Lung (tissue), 17 donors: ENCODE measurements at places on chromosomes 7 and 10.

- no peak for DNase-seq
These were observed 289.6 kb upstream of the ADARB2 start for GRCh38 chr10:2026936-2027335.

- no peak for DNase-seq
These were observed 10.8 kb upstream of the LRRC4 start for GRCh38 chr7:128042012-128042411.

- DNase-seq: peak; percentile 63
These were observed 8.7 kb upstream of the HOXA2 start for GRCh38 chr7:27111042-27111750.

GRCh38 chr7:27678617-27679260 is 16.1 kb upstream of the HIBADH start:
- peak; percentile 22 for DNase-seq

- no peak for DNase-seq
These were observed 187.6 kb upstream of the ITGB1 start for GRCh38 chr10:33145451-33146188.

DNA sequence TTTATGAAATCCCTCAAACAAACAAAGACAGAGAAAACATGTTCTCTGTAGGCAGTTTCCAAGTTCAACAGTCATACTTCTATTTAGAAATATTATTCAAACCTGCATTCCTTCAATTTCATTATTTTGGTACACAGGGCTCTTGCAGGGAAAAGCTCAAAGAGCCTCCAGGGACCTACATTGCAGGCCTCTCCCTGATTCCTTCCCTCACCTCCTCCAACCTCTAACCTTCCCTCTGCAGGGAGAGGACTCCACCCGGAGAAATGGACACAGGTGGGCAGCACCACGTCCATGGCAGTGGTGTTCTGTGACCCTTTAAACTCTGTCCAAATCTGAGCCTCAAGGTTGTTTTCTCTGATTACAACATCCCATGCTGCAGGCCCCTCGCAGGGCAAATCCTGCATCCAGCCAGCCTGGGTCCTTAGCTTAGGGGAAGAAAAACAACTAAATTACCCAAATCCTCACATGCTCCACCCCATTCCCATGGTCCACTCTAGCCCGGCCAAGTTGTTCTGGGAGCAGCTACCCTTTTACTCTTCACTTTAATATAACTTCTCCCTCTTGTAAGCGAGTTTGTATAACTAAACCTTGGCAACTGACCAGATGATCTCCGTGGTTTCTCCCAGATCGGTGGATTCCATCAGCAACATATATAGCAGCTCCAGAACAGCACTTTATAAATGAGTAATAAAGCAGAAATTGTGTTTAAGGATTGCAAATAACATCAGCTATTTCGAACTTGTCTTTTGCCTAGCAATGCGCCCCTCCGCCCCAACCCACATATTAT is 129.8 kb downstream of the CUBN start:
- DNase-seq: no peak

- peak; percentile 33 for DNase-seq
These were observed 117.2 kb downstream of the UBE2H start for GRCh38 chr7:129835569-129835968.

DNA sequence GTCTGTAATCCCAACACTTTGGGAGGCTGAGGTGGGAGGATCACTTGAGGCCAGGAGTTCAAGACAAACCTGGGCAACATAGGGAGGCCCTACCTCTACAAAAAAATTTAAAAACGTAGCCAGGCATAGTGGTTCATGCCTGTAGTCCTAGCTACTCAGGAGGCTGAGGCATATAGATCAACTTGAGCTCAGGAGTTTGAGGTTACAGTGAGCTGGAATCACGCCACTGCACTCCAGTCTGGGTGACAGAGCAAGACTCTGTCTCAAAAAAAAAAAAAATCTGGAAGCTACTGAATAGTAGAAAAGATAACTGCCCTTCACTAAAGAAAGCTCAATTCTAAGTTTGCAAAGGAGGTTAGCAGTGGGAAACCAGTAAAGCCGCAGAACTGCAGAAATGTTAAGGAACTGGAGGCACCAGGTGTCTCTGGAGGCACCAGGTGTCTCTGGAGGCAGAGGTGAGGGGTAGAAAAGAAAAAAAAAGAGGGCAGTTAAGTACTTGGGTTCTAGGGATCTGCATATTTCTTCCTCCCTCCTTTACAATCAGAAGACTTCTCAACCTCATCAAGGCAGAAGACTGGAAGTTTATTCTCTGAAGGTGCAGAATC is 56.5 kb downstream of the RNLS start:
- no peak for DNase-seq

GRCh38 chr7:41882745-41883420 is 180.0 kb upstream of the INHBA start:
- no peak for DNase-seq

DNA sequence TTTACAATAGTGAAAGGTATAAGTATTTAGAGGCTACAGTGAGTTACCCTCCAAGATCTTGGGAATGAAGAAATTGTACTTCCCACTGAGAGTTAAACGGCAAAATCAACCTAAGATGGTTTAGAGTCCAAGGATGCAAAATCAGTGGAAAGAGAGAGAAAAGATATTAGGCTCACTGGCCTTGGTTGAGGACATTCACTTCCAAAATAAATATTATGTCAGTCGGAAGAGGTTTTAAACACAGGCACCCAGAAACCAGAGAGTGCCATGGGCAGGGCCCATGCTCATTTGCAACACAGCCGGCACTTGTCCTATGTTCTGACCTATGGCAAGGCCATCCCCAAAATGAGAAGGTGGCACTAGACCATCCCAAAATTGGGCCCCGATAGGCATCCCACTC is 3.9 kb upstream of the WDR91 start:
- DNase-seq: no peak

DNA sequence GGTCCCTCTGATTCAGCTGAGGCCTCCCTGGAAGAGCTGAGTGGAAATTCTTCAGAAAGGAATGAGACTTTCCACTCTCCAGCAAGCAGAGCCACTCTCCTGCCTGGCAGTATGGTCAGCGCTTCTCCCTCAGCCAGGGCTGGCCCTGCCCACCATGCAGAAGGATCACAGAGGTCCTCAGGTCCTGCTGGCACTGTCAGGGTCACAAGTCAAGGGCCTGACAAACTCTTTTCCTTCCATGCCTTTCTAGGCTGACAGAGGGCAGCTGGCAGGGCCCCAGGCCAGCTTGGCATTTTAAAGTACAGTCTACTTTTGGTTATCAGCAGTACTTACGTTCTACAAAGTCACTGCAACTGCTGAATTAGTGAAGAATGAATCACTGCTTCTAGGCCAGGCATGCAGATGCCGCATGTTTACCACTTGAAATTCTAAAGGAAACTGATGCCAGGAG is 119.3 kb upstream of the FRMD4A start:
- no peak for DNase-seq

DNA sequence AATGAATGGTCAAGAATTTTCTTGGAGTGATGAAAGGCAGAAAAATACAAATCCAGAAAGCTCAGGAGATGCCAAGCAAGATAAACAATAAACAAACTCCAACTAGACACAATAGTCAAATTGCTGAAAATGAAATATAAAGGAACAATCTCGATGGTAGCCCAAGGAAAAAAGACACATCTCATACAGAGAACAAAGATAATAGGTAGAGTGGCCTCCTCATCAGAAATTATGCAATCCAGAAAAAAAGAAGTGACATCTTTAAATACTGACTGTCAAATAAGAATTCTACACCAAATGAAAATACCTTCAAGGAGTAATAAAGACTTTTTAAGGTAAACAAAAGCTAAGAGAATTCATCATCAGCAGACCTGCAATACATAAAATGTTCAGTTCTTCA is 150.4 kb downstream of the ANK3 start:
- DNase-seq: no peak

DNA sequence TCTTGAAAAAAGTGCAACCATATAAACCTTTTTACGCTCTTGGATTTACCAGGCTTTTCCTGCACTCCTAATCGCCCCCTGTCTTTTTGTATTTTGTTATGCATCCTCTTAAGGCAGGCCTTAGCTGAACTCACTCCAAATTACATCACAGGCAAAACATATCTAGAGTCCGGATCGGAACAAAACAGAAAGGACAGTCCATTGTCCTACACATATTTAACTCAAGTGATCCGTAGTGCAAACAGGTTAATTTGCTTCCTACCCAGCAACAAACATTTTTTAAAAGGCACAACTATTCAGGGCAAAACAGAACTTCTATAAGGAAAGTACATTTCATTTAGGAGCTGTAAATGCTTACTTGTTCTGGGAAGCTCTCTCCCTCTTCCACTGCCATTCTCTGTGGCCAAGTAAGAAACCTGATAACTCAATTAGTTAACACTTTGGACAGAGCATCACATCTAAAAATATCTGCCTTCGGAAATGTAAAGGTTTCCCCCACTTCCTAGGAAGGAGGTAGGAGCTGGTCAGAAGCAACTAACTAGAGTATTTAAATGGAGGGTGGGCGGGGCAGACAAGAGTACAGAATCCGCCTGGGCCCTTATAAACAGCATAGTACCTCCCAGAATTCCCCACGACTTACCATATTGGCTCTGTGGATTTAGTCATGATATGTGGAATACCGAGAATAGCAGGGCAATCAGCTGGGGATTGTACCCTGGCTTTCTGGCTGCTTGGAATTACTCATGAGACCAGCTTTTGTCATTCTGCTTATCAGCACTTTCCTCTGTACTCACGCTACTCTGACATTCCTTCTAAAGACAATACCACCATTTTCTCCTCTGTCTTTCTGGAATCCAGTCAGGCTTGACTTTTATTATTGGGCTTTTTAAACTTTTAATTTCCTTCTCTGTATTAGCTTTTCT is 89.5 kb downstream of the ANK3 start:
- no peak for DNase-seq

DNA sequence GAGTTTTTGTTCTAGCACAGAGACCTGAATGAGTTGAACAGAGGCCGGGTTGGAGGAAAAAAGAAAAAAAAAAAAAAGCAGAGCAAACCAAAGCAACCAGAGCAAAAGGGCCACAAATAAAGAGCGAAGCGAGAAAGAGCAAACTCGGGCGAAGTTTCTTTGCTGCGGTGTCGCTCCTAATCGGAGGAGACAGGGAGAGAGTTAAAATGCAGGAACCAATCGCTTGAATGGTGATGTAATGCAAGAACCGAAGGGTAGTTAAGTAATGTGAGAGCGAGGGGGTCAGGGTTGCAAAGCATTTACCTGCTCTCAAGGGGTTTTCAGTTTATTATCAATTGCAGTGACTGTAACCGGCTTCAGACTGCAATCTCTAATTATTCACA is 271.7 kb downstream of the TRIL start:
- DNase-seq: peak; percentile 93
